Right lung (tissue), 10 donors: ENCODE measurements at places on chromosomes 16 and 17.

- no peak for DNase-seq
Observed at GRCh38 chr17:43722870-43723665, 35.5 kb downstream of the SOST start.

DNA sequence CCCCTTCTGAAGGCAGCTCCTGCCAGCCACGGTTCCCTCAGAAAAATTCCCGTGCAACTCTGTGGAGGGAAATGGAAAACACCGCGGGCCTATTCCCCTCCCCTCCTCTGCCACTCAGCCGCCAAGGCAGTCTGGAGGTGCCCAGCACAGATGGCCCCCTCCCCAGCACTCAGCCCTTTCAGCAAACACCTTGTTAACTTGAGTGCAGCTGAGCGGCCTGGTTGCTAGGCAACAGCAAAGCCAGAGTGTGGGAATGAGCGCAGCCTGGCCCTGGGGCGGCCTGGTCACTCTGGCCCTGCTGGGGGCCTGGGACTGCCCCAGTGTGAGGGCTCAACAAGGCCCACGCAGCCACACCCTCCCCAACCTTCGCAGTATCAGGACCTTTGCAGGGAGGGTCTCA is 32.8 kb downstream of the CACNA1G start:
- peak; percentile 74 for DNase-seq

DNA sequence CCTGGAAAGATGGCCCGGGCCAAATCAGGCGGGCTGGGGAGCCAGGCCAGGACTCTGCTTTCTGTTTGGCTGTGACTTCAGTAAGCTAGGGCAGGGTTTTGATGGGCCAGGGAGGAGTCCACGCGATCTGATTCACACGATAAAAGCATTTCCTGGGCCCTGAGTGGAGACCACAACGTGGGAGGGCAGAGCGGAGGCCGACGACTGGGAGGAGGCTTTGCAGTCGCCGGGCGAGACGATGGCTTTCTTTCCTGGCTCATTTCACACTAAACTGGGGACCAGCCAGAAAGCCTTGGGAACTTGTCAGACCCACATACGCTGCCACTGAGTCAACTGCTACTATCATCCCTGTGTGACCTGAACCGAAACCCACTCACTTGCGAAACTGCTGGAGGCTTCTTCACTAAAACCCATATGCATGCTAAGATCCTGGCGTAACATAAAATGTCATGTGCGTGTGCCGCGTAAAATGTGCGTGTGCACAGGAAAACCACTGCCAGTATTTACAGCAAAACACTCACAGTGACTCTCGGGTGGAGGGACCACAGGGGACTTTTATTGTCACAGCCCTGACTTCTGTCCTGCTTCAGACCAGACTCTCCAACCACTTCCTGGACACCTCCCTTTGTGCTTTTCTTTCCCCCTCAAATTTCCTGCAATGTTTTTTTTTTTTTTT is 14.2 kb upstream of the RHBDF2 start:
- DNase-seq = no peak

GRCh38 chr17:41585301-41586056 is 1.2 kb downstream of the KRT14 start:
- DNase-seq = no peak

DNA sequence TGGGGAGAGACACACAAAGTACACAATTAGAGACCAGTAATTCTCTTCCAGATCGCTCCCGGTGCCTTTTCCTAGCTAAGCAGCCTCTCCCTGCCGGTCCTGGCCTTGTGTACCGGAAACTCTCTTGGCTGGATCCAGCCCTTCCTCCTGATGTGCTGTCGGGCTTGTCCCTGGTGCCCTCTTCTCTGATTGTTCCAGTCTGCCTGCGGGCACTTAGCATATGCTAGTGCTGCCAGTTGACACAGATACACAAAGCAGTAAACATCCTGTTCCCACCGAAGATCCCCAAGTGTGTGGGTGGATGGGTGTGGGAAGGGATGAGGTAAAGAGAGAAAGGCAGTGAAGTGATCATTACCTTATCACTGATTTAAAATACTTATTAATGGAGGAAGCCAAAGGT is 9.7 kb downstream of the HS3ST3B1 start:
- no peak for DNase-seq

DNA sequence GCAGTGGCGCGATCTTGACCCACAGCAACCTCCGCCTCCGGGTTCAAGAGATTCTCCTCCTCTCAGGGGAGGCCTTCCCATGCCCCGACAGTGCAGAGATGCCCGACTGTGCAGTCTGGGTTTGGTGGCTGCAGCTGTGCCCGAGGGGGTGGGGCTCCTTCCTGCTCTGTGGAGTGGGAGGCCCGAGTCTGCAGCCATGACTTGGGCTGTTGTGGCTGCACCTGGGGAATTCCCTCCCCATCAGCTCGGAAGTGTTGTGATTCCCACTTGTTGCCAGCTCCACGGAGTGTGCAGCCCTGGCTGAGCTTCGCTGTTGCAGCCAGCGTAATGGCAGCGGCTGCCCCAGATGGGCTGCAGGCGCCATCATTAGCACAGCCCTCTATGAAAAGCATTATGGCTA is 66.4 kb upstream of the SMIM36 start:
- DNase-seq = no peak

DNA sequence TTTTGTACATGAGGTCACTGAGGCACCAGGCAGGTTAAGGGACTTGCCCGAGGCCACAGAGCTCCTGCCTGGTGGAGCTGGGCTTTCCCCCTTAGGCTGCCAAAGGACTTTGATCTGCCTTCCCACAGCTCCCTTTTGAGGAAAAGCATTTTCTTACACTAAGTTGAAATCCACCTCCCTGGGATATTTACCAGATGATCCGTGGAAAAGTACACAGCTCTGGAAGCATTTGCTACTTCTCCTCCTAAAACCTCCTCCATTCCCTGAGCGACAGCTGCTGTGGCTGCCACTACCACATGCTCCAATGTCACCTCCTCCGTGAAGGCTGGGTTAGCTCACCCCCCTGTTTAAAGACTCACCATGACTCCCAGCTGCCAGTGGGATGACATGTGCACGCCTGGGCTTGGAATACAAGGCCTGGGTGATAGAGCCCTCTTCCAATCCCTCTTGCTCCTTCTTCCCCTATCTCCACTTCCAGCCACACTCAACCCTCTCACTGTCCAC is 1.2 kb upstream of the MPRIP start:
- no peak for DNase-seq

DNA sequence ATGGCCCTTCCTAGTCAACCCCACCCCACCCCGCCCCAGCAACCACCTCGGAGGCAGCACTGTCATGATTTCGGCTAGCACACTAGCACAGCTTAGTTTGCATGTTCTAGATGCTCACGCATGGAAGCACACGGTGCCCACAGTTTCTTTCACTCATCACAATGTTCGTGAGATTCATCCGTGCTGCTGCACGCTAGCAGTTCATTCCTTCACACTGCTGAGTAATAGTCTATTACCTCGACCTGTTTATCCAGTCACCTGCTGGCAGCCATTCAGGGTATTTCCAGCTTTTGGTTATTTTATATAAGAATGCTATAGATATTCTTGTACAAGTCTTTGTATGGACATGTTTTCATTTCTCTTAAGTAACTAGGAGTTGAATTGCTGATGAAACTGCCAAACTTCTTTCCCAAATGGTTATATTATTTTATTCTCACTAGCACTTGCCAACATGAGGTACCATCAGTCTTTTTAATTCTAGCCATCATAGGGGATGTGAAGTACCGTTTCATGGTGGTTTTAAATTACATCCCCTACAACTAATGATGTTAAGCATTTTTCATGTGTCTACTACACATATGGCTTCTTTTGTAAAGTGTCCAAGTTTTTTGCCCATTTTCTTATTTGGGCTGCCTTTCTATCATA is 75.7 kb downstream of the CYTH1 start:
- no peak for DNase-seq

DNA sequence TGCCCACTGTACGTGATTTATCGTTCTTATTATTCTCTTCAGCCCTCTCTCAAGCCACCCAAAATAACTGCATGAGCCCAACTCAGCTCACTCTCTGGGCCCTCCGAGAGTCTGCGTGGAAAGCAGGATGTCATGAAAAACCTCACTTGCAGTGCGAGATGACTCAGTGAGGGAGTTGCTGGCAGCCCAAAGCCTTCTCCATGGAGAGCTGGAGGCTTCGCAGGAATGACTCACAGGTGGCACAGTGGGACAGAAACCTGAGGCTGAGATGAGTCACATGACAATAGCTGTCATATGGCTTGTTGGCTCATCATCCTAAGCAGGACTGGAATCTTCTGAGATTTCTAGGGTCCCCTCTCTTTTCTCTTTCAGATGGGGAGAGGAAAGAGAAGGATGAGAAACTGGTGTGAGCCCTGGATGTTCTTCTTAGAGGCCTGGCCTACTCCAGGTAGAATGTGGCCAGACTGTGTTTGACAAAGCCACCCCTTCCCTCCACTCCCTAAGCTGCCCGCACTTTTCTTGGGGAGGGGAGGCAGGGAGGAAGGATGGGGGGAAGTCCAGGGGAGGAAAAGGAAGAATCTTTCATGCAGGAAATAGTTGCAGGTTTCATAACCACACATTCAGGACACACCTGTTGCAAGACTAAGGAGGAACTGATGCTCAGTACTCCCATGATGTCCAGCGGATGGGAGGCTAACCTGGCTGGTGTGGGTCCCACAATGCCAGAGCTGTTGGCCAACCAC is 160.6 kb upstream of the RPL38 start:
- DNase-seq = no peak

DNA sequence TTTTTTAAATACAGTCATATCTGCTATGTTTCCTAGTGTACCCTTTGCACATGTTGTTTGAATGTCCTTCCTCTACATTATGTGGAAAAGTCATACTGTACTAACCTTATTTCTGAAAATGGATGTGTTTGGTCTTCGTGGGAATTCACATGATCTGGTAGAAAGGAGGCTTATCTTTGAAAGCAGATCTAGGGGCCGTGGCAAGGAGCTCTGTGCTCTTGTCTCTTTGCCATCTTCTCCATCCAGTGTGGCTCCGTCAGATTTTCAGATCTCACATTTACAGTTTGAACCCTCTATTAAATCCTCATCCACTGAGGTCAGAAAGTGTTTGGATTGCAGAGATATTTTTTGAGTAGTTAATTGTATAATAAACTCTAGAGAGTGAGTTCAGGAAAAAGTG is 32.9 kb downstream of the MAP2K4 start:
- no peak for DNase-seq

DNA sequence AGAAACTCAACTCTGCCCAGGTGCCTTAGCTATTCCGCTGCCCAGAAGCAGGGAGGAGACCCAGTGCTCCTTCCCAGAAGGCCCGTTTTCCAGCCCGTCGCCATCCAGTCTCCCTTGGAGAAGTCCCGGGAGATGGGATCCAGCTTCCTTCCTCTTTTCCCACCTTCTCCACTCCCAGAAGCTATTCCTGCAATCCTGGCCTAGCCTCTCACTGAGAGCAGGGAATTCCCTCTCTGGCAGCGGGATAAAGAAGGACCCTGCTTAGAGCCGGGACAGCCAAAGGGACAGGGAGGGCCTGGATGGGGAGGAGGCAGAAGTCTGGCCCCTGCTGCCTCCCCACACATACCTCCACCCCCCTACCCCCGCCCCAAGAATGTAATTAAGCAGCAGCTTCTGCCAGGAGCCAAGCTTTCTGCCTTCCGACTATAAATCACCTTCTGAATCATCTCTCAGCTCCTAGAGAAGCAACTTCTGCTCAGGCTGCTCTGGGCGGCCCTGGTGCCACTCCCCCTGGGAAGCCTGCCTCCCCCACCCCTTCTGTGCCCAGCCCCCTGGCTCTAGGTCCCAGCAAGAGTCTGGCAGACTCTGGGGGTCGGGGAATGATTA is 6.4 kb downstream of the WNT3 start:
- no peak for DNase-seq

DNA sequence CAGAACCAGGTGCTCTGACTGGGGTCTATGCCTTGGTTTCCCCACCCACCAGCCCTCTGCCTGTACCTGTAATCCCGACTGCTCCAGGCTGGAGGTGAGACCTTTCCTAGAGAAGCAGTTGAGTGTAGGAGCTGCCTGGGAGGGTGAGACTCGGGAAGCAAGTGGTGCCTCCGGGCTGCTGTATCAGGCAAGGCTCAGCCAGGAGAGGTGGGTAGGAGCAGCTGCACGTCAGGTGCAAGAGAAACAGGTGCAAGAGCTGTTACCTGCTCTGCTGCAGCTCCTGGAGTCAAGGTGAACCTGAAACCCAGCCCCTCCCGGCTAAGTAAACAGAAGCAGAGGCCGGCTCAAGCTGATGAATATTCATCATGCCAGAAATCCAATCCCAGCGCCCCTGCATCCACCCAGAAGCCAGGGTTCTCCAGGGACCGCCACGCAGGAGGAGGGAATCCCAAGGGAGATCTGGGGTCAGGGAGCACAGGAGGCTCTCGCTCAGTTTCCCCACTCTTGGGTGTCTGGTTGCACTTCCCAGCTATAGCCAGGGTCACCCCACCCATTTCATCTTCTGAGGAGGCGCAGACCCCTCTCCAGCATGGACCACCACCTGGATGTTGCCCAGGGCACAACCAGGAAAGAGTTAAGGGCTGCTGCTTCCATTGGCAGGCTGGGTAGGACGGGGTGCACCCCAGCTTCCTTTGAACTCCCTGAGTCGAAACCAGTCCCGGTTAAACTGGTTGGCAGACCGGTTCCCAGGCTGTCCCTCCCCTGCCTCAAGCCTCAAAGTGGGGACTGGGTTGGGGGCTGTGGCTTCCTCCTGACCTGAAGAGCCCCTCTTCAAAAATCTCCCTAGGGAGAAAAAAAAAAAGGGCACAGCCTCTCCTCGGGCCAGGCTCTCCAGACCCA is at the start of gene PRR15L:
Gene PRR15L, minus strand, starts transcription at position 293 of the 900 bp plus-strand sequence. CDS start 4,649 bp downstream, outside the sequence.
- peak; percentile 60 for DNase-seq

- no peak for DNase-seq
Observed at GRCh38 chr17:47287068-47287467, 33.4 kb downstream of the ITGB3 start.
